ENCODE measurements at places on chromosomes 3 and 15.

- no peaks in the 10 kb centered on the region for H3K27me3 ChIP-seq
- DNase-seq, result no peak
- no peaks in the 10 kb centered on the region for H3K4me1 ChIP-seq
- no peaks in the 10 kb centered on the region for H3K36me3 ChIP-seq
- no peak overlapping the region for H3K4me3 ChIP-seq
These were observed 82.6 kb upstream of the TJP1 start for GRCh38 chr15:29904757-29905417.

DNA sequence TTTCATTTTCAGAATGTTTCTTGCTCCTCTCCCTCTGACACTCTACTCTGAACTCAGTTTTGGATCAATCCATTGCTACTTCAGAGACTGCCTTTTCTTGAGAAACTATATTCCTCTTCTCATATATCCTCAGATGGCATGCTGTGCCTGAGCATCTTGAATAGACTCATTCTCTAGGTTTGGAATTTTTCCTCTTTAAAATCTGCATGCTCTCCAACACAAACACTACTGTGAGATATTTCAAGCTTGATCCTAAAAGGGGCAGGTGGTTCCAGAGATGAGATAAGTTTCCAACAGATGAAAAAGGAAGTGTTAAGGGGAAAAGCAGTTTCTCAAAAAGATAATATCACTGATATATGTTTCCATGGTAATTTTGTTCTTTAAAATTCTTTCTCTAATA, 742.2 kb upstream of the EPHA6 start:
- no peaks in the 10 kb centered on the region for H3K36me3 ChIP-seq
- no peaks in the 10 kb centered on the region for H3K27me3 ChIP-seq
- no peak for DNase-seq
- H3K4me1 ChIP-seq, result no peaks in the 10 kb centered on the region

- no peak for DNase-seq
- H3K4me3 ChIP-seq, result no peak overlapping the region
- no peaks in the 10 kb centered on the region for H3K36me3 ChIP-seq
- H3K27ac ChIP-seq, result no peak overlapping the region
- no peaks in the 10 kb centered on the region for H3K4me1 ChIP-seq
- H3K27me3 ChIP-seq, result peaks cover 44% of the 10 kb centered on the region
These were observed 80.0 kb downstream of the SQOR start for GRCh38 chr15:45714590-45715488.

GRCh38 chr3:165716592-165716991, 120.6 kb downstream of the BCHE start:
- H3K36me3 ChIP-seq, result no peaks in the 10 kb centered on the region
- no peak overlapping the region for H3K4me3 ChIP-seq
- no peak for DNase-seq
- no peaks in the 10 kb centered on the region for H3K4me1 ChIP-seq
- H3K27ac ChIP-seq, result no peak overlapping the region

- H3K4me3 ChIP-seq, result no peak overlapping the region
- H3K36me3 ChIP-seq, result no peaks in the 10 kb centered on the region
- H3K4me1 ChIP-seq, result no peaks in the 10 kb centered on the region
- H3K27me3 ChIP-seq, result no peaks in the 10 kb centered on the region
These were observed 705.2 kb downstream of the NAALADL2 start for GRCh38 chr3:175564363-175564762.

DNA sequence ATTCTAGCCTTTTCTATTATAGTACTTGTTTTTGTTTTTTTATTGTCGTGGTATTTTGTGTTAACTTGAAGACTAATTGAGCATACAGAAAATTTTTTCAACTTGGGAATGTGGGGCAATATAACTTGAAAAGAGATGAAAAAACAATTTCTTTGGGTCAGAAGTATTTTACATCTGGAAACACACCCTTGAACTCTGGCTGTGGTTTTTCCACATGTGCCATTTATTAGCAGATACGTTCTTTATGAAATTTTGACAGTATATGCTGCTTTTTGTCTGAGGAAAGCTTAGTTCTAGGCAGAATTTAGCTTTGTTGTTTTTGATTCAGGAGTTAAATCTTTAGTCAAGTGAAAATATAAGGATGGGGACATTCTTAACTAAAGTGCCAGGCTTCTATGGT, 44.7 kb downstream of the TCF12 start:
- peaks cover 42% of the 10 kb centered on the region for H3K4me1 ChIP-seq
- peaks cover 2% of the 10 kb centered on the region for H3K36me3 ChIP-seq
- H3K27me3 ChIP-seq, result no peaks in the 10 kb centered on the region

DNA sequence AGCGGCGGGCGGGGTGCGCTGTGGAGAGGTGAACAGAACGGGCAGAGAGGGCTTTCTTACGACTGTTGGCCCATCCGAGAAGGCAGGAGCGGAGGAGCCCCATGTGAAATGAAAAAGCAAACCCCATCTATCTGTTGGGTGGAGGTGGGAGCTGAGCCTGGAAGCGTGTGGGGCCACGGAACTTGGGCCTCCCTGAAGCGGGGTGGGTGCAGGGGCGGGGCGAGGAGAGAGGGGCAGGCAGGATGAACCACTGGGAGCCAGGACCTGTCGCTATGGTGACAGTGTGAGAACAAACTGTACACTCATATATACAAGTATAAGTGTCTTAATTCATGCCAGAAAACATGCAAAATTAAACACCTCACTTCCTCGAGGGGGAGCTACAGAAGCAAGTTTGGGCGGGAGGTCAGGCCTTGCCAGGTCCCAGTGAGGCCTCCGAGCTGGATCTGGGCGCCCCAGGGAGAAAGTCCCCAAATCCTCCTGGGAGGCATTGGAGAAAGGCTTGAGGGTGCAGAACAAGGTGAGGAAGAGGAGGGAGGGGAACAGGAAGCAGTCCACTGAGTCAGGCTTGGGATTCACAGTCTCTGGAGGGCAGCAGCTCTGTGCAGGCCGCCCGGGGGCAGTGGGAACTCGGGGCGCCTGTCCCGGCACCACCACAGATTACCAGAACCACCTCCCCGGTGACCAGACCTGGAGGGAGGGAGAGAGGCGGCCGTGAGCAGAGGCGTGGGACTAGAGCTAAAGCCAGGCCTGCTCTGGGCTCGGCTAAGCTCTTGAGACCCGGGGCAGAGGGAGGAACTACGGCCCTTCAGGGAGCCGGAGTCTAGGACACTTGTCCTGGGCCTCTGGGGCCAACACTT, 34.8 kb downstream of the RBPMS2 start:
- no peaks in the 10 kb centered on the region for H3K4me1 ChIP-seq
- peaks cover 4% of the 10 kb centered on the region for H3K36me3 ChIP-seq
- no peak overlapping the region for H3K4me3 ChIP-seq
- no peak overlapping the region for H3K27ac ChIP-seq
- H3K27me3 ChIP-seq, result no peaks in the 10 kb centered on the region
- DNase-seq, result no peak

GRCh38 chr3:24315971-24316370, 178.7 kb downstream of the THRB start:
- H3K27ac ChIP-seq, result no peak overlapping the region
- no peaks in the 10 kb centered on the region for H3K36me3 ChIP-seq
- no peak for DNase-seq
- H3K27me3 ChIP-seq, result no peaks in the 10 kb centered on the region

DNA sequence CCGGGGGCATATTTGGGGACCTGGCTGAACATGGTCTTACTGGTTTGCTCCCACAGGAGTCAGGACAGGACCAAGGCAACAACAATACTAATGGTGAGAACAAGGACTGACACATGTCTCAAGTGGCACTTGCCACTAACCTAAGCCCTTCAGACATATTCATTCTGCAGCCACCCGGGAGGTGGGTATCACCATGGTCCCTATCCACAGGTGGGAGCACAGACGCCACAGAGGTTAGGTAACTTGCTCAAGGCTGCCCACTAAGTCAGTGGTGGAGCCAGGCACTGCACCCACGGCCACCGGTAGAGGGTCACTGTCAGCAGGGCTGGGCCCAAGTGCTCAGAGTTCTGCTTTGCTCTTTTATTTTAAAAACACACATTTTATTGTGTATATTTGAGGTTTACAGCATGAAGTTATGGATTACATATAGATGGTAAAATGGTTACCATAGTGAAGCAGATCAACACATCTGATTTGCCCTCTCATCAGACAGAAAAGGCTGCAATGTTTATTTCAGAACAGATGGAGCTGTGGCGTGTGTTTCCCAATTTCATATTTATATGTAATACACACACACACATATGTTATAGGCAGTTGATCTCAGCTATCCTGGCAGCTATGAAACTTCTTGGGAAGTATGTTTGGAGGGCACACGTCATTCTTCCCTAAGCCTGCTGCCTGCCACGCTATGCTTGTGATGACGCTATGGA, 30.0 kb upstream of the SLC41A3 start:
- H3K4me3 ChIP-seq, result no peak overlapping the region
- H3K27me3 ChIP-seq, result peaks cover 7% of the 10 kb centered on the region
- no peak for DNase-seq
- H3K4me1 ChIP-seq, result no peaks in the 10 kb centered on the region
- H3K36me3 ChIP-seq, result no peaks in the 10 kb centered on the region

DNA sequence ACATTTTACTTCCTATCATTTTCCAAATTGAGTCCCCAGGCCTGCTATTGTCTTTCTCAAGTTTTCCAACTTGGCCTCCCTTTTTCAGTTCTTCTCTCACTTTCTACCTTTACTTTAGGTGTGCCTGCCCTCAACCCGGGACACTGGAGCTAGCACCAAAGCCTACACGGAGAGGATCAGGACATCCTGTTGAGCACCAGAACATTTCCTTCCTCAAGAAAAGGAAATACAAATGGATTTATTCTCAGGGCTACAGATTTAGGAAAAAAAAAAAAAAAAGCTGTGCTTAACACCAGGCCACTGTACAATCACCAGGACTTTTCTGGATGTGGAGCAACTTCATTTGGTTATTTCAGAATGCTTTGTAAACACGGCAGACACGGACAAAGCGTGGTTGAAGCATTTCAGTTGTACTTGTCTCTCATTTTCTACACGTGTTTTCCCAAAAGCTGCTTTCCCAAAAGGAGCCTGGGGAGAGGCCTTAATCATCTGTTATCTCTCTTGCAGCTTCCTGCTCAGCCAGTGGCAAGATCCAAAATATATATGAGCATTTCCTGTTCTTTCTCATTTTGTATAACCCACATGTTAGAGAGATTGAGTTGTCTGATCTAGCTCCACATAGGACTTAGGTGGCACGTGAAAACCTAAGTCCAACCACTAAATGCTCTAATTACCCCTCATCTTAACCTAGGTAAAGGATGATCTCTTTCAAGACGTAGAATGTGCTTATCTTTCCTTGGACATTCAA, 15.5 kb upstream of the ATP1B3 start:
- no peak for DNase-seq
- no peaks in the 10 kb centered on the region for H3K27me3 ChIP-seq
- H3K27ac ChIP-seq, result no peak overlapping the region
- H3K36me3 ChIP-seq, result no peaks in the 10 kb centered on the region
- H3K4me1 ChIP-seq, result no peaks in the 10 kb centered on the region

- H3K36me3 ChIP-seq, result peaks cover 2% of the 10 kb centered on the region
- H3K27ac ChIP-seq, result no peak overlapping the region
- no peaks in the 10 kb centered on the region for H3K4me1 ChIP-seq
- DNase-seq, result no peak
- no peak overlapping the region for H3K4me3 ChIP-seq
These were observed 149.7 kb upstream of the SUCLG2 start for GRCh38 chr3:67804089-67804488.

DNA sequence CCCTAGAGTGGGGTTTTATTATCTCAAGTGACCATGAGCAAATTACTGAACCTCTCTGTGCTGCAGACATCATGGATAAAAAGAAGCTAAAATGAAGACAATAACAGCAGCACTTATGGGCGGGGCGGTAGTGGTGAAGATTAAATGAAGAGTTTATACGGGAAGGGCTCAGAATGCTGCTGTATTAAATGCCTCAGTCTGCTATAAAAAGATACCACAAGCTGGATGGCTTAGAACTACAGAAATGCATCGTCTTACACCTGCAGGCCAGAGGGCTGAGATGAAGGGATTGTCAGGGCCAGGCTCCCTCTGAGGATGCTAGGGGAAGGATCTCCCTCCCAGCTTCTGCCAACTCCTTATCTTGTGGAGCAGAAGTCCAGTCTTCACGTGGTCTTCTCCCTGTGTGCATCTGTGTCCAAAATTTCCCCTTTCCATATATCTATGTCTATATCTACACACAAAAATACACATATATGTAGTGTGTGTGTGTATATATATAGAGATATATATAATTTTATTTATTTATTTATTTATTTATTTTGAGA, 2.9 kb downstream of the ALG1L2 start:
- DNase-seq, result no peak
- peaks cover 22% of the 10 kb centered on the region for H3K27me3 ChIP-seq
- H3K27ac ChIP-seq, result no peak overlapping the region
- no peaks in the 10 kb centered on the region for H3K36me3 ChIP-seq
- H3K4me1 ChIP-seq, result no peaks in the 10 kb centered on the region
- no peak overlapping the region for H3K4me3 ChIP-seq

DNA sequence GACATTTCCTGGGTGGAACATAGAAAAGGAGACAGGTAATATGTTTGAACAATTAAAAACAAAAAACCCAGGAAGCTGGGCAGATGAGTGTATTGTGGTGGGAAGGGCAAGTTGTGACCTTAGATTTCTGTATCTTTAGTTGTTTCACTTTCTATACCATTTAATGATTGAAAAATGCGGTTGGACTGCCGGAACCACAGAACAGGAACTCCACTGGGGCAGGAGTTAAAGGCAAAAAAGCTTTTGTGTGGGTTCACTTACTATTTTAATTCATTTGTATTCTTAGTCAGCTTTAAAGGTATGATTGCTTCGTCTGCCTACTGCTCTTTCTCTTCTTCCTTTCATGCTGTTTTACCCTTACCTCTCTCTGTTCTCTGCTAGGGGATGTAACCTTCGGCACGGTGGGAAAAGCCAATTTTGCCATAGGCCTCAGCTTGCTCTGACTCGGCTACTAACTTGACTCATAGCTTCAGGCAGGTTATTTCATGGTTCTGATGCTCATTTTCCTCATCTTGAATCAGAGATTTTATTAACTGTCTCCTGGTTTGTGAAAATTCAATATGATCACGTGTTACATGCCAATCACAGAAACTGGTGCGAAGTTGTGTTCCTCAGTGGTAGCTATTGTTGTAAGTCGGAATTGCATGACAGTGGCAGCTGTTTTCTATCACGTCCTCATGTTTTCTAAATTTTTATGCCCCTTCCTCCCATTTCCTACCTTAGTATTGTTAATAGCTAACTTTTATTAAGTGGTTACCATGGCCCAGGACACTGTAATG, 1.6 kb upstream of the MCTP2 start:
- no peak for DNase-seq
- H3K27me3 ChIP-seq, result no peaks in the 10 kb centered on the region
- peaks cover 18% of the 10 kb centered on the region for H3K36me3 ChIP-seq
- H3K4me3 ChIP-seq, result peak overlapping the region; percentile 86
- peaks cover 43% of the 10 kb centered on the region for H3K4me1 ChIP-seq
- H3K27ac ChIP-seq, result peak overlapping the region; percentile 97

Data from central memory CD8-positive, alpha-beta T cell (primary cell).